ENCODE measurements at places on chromosomes 1 and 21.

DNA sequence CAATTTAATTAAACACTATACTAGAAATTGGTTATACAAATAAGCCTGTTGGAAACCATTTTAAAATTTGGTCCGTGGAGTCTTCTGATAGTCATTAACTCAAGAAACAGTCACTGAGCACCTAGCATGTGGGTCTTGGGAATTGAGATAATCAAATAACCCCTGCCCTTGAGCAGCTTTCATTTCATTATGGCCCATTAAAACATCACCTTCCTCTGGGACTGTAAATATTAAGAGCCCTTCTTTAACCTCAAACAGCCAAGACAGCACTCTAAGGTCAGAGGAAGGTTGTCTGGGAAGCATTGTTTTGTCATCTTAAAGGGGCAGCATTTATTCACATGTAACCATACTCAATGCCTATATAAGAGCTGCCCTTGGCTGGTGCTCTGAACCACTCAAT, 610.3 kb upstream of the USP24 start:
- DNase-seq, result no peak

GRCh38 chr1:68590473-68590872, 93.6 kb upstream of the DEPDC1 start:
- no peak for DNase-seq

DNA sequence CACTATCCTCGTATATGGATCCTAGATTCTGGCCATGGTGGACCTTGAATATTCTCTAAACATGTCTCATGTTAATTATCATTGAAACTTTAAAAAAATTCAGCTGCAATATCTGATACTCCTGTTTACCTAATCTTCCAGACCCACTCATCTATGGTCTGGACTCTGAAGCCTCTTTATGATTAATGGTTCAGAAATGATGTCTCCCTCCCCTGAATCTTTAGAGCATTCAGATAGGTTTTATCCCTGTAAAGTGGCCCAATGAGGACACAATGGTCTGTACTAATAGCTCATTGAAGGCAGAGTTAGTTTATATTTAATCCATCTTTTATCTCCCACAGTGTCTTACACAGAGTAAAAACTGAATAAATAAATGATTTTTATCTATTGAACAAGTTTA, 53.0 kb upstream of the DUSP10 start:
- no peak for DNase-seq

GRCh38 chr1:34549199-34549598, 205.6 kb upstream of the GJB5 start:
- DNase-seq, result no peak

DNA sequence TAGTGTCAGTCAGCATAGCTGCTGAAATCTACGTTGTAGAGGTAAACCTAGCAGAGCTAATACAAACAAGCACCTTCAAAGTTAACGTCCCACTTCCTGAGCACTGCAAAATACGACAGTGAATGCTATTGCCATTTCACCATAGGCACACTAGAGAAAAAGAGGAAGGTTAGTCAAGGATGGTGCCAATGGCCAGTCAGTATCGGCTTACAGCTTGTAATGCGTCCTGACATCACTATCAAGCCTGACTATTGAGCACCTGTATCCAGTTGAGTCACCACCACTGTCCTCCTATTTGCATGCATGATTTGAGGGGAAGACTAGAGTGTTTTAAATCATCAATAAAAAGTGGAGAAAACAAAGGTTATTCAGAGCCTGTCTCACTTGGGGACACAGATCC, 34.4 kb downstream of the NUCKS1 start:
- DNase-seq, result no peak

DNA sequence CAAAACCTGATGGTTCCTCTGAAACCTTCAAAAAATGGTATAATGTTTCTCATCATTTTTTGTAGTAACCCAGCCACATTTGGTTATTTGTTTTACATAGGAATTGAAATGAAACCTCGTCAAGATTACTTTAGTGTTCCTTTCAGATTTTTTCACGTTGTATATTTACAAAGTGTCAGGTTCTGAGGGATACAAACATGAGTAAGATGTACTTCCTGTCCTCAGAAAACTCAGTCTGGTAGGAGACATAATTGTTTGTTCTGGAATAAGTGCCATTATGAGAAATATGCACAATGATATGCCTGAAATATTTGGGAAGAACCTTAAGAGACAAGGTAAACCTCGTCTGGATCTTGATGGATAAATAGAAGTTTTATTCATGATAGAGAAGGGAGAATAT, 145.5 kb downstream of the USP25 start:
- DNase-seq, result no peak

GRCh38 chr1:93694039-93694438, 12.4 kb upstream of the BCAR3 start:
- DNase-seq, result no peak

GRCh38 chr21:26449161-26449560, 123.9 kb downstream of the CYYR1 start:
- no peak for DNase-seq

DNA sequence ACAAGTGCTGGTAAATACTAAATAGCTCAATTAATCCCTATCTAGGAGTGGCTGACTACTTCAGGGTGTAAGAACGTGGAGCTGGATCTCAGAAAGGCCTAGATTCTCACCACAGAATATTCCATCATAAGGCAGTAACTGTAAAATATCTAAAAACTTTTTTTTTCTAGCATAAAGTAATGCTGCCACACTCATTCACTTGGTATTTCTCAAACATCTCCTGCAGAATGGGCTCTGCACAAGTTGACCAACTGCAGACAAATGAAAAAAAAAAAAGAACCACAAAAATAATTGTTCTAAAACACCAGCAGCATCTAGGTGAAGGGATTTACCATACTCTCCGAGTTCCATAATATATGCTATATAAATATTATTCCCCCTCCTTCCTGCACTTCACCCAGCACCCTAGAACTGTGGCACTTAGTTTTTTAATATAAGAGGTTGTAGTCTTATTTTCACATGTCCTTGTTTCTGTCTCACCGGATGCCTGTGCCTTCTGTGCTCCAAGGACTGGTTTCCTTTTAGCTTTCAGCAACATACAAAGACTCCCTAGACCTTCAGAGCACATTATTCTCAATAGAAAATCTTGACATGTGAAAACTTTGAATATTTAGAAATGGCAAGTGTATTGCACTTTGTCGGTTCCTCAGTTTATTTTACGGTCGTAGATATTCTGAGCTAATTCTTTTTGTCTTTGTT, 8.9 kb downstream of the VSIG8 start:
- DNase-seq, result no peak

DNA sequence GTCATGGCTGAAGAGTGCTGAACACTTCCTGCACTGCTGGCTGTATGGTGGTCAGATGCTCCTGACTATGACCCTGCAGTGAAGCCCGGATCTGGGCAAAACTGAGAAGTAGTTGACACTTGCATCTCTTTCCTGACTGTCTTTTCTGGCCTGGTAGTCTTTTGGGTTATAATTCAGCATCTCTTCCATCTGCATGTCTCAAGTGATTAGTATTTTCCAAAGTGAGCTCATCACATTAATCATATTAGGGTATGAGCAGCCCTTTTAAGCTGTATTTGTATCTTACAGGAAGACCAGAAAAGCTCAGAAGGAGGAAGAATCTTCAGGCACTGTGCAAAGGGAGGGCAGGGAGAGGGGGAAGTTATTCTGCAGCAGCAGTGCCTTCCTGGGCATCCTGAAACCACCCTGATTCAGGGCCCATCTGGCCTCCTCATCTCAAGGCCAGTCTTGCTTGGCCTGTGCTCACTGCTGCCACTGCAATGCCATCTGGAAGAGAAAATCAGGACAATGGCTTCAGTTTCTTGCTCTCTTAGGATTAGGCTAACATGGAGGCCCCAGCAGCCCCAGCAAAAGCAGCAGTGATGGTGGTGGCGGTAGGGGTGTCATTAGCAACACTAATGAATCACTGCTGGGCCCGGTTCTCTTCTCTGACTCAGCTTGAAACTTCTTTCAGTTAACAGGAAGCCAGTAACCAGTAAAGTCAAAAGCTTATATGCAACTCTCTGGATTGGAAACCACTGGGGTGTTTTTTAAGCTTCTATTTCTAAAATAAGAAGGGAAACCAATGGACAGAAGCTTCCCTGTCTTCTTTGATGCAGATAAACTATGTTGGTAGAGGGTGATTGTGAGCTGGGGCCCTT, 63.3 kb upstream of the WDR26 start:
- DNase-seq, result peak; percentile 56

DNA sequence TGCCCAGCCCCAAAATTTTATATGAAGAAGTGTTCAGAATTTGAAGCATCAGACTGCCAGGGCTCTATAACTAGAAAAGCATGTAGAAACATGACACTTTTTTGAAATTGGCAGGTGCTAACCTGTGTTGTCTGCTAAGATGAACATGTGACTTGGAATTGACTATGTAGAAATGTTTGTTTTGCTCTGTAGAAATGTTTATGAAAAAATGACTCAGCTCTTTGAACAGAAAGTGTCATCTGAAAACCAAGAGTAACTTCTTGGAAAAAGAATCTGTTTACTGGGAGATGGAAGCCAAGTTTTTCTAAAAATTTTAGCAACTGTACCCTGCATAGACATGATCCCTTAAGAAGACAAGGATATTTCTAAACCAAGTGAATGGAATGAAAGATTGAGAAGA, 59.2 kb downstream of the LHX9 start:
- DNase-seq, result no peak

DNA sequence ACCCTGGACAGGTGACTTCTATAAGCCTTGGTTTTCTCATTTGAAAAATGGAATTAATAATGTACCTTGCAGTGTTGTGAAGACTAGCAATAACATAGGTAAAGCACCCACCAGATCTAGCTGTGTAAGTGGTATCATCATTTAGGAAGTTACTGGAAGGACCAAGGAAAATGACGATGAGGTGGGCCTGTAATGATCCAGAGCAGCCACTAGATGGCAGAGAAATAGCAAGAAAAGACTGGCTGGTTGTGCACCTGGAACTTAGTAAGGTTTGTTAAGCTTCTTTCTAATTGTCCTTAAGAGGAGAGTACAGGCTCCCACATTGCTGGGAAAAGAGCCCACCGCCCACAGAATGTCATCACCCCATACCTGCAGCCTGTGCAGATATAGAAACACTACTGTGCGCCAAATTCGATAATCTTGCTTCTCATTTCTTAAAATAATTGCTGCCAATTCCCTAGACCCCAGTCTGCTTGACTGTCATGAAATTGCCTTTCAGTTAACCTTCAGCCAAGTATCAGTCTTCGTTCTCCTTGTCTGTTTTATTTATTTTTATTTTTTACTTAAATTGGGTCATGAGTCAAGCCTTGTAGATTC, 37.2 kb downstream of the WNT4 start:
- peak; percentile 52 for DNase-seq

DNA sequence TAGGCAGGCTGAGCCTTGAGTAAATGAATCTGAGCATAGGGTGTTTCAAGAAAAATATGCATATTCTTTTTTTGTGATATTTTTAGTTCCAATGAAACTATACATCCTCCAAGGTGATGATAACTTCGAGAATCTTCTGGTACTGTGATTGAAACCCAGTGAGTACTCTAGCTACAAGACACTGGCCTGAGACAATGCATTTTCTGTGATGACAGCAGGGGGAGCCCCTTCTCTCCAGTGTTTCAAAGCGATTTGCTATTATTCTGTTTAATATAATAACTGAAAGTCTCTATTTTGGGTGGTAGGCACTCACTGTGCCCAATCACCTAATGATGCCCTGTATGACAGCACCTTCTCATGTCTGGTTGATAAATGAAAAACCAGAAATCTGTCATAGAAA, 12.1 kb downstream of the IRF2BP2 start:
- DNase-seq, result peak; percentile 79
